ENCODE measurements at places on chromosomes 4 and X.

- no peak for DNase-seq
Observed at GRCh38 chrX:117990438-117990837, 126.2 kb downstream of the KLHL13 start.

GRCh38 chrX:145190801-145191389 is 56.4 kb upstream of the SPANXN1 start:
- peak; percentile 1 for DNase-seq

DNA sequence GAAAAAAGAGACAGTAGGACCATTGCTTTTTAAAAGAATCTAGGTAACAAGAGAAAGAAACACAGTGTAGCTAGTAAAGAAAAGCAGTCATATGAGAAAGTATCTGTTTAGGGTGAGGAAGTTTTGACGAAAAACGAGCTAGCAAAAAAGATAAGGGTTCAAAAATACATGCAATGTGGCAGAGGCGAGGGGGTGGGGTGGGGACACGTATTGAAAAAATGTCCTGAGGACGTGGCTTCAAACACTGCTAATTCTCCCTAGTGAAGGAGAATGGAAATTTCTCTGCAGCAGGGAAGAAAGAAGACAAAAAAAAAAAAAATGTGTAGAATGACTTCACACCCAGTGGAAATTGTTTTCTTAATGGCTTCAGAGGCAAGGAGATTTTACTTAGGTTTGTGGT is 856.4 kb upstream of the INTU start:
- no peak for DNase-seq

- no peak for DNase-seq
Observed at GRCh38 chr4:101287324-101287723, 60.0 kb downstream of the PPP3CA start.

DNA sequence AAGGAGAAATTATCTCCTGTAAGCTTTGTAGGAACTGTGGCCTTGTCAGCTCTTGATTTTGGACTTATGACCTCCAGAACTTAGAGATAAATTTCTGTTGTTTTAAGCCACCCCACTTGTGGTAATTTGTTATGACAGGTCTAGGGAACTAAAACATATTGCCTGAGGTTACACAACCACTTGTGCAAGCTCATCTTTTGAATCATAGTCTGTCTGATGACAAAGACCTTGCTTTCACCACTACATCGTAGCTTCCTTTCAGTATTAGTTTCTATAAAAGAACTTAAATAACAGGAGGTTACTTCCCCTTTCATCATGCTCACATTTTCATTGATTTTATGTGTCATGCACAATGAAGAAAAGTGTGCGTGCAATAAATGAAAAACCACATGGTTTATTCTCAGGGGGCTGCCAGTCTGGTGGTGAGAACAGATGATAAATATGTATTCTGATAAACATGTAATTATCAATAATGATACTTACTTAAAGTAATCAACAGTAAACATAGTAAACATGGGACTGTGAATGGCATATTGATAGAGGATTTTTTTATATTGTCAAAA is 690.0 kb upstream of the HS3ST1 start:
- DNase-seq, result no peak

DNA sequence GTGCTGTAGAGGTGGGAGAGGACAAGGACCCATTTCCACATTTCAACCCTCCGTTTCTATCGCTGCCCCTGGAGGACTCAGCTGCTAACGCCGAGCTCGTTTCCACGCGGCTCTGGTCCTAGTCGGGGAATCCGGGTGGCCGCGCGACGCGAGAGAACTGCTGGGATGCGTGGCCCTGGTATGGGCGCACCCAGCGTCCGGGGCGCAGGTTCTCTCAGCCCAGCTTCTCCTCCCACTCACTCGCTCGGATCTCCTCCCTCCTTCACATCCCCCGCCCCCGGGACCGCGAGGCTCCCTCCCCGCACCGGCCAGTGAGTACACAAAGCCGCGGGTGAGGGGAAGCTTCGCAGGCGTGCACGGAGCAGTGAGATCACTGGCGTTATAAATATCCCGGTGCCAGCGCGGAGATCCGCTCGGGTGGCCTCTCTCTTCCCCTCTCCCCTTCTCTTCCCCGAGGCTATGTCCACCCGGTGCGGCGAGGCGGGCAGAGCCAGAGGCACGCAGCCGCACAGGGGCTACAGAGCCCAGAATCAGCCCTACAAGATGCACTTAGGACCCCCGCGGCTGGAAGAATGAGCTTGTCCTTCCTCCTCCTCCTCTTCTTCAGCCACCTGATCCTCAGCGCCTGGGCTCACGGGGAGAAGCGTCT is at the start of gene FGF5:
Gene FGF5, plus strand, starts transcription at position 412 of the 649 bp plus-strand sequence. Its CDS starts 161 bp downstream, at position 573.
- DNase-seq, result peak; percentile 96

- no peak for DNase-seq
Observed at GRCh38 chr4:80798082-80798481, 232.4 kb upstream of the BMP3 start.

DNA sequence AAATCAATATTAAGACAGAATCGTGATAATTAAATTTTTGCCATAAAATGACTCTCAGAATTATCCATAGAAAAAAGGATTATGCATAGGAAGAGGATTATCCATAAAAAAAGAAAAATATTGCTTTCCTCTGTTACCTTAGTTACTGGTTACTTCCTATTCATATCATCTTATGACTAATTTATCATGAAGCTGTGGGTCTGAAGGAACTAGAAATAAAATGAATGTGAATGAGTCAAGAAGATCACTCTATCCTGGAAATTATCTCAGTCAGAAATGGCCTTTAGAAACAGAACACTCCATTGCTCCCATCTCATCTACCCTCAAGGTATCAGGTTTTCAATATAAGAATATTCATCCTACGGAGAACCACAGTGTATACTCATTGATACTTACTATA is 19.4 kb downstream of the RPS6KA6 start:
- peak; percentile 36 for DNase-seq

GRCh38 chr4:2768921-2769336 is 12.8 kb upstream of the TNIP2 start:
- no peak for DNase-seq

DNA sequence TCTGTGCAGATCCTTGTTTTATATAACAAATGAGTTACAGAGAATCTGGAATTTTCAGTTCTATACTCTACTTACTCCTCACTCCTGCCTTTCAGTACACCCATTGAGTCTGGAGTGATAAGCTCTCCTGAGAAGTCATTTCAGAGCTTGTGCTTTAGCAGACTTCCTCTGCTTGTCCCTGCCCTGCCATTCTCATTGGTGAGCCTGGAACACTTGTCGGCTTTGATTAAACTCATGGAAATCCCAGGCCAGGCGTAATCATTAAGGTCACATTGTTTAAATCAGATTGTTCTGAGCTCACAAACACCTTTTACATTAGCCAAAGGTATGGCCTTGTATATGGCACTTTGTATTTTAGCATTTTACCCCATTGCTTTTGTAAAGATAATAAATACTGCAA is 102.7 kb downstream of the CNKSR2 start:
- DNase-seq, result no peak

DNA sequence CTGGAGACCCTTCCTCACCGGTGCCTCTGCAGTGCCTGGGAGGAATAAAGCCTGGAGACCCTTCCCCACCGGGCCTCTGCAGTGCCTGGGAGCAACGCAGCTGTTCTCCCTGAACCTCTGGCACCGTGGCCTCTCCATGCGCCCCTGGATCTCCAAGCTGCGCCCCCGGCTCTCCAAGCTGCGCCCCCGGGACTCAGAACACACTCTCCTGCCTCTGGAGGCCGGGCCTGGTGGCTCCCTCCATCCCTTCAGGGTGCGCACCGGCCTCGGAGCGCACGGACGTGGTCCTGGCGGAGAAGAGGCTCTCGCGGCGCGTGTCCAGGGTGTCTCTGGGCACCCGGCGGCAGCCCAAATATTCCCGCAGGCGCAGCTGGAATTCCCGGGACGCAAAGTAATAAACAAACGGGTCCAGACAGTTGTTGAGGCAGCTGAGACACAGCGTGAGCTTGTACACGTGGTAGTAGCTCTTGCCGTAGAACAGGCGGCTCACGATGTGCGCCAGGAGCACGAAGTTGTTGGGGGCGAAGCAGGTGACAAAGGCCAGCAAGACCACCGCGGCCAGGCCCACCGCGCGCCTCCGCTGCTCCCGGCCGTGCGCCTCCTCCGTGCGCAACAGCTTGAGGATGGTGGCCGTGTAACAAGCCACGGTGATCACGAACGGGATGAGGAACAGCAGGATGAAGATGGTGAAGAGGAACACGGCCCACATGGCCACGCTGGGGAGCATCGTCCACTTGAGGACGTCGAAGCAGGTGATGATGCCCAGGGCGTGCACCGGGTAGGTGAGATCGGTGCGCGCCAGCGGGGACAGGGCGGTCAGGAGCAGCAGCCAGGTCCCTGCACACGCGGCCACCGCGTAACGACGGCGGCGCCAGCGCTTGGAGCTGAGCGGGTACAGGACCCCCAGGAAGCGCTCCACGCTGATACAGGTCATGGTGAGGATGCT is 12.8 kb upstream of the ASMTL start:
- DNase-seq, result no peak

DNA sequence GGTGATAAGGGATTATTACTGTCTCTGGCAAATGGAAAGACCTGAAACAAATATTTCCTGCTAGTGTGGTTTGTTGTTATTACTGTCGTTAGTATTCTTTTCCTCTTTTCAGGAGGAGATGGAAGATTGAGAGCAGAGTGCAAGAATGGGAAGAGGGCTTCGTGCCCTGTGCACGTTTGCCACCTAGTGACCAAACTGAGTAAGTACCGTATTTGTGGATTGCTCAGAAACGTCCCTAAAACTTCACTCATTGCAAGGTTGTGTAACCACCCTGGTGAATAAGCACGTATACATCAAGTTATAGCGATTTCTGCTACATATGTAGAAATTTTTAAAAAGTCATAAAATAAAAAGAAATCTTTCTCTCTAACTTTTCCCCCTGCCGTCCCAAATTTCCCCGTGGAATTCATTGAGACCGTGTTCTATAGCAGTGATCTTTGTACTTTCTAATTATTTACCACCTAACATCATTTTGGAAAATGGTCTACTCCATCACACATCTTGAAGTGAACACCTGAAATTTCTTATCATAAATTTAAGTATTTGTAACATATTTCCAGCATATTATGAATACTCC is 24.3 kb downstream of the LINC00632 start:
- peak; percentile 42 for DNase-seq

DNA sequence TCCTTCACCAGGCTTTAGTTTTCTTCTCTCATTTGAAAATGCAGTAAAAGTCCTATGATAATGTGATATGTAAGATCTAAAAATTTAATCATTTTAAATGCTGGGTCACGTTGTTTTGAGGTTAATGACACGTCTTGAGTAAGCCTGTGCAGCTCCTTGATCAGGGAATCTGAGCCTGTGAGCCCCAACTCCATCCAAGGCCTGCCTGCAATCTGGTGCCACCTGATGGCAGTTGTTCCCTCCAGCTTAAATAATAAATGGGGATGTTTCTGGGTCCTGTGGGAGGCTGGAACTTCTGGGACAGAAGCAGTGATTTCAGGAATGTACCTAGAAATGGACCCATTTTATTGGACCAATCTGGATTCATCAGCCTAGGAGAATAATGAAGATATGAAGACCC is 455.4 kb upstream of the ADGRL3 start:
- peak; percentile 27 for DNase-seq

- DNase-seq, result no peak
Observed at GRCh38 chr4:58325070-58325469, 1214.9 kb upstream of the IGFBP7 start.

- no peak for DNase-seq
Observed at GRCh38 chr4:71783972-71784371, at the start of gene GC. GC (minus strand) TSS chr4:71784079; CDS start chr4:71784018, 61 bp downstream.

GRCh38 chr4:186688150-186688943 is 35.3 kb downstream of the FAT1 start:
- DNase-seq, result no peak

GRCh38 chrX:17629519-17629918 is 107.8 kb upstream of the SCML1 start:
- DNase-seq, result no peak

GRCh38 chrX:20374900-20375438 is 108.3 kb upstream of the RPS6KA3 start:
- DNase-seq, result no peak

- peak; percentile 97 for DNase-seq
Observed at GRCh38 chr4:24770032-24770584, 25.3 kb upstream of the SOD3 start.

DNA sequence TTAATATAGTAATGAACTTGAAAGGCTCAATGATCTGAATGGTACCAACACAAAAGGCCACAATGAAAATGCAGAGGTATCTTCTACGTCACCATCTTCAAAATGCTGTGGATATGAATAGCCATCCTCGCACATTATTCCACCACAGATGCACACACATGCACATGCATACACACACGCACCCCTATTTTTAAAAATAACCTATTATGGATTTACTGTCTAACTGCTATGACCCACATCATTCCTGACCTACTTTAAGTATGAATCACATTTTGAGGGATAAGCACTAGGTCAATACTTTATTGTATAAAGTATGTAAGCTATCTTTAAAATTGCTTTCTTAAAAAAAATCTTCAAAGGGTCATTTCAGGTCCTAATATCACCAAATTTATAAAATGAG is 24.4 kb upstream of the CORIN start:
- DNase-seq, result peak; percentile 90

Measured in fibroblast of skin of back (primary cell).